ENCODE measurements at places on chromosomes 1 and 21.
A peak's percentile ranks its signal among the peaks of the same experiment; 100 is the strongest.

GRCh38 chr1:41305576-41306363, 55.5 kb upstream of the FOXO6 start:
- DNase-seq, result no peak

DNA sequence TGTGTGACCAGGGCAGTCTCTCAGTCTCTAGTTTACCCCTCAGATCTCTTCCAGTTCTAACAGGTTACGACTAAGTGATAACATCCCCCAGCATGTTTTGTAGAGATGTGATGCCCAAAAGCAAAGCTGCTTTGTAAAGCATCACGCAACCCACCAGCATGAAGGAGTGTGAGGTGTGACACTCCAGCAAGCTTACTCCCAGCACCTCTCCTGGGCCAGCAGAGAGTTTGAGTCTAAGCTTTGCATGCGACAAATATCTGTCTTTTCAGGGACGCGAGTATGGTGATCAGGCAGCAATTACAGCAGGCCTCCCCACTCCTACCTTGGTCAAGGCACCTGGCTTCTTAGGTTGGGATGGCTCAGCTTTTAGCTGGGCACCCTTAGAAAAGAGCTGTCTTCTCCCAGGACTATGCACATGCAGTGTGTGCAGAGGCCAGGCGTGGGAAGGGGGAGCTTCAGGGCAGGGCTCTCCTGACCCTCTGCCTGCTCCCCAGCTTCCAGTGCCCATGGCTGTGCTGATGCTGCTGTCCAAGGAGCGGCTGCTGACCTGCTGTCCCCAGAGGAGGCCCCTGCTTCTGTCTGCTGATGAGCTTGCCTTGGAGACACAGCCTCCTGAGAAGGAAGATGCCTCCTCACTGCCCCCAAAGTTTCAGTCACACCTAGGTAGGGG, 48.2 kb downstream of the ELK4 start:
- no peak for DNase-seq

GRCh38 chr1:201391651-201392511, 7.2 kb downstream of the LAD1 start:
- no peak for DNase-seq

DNA sequence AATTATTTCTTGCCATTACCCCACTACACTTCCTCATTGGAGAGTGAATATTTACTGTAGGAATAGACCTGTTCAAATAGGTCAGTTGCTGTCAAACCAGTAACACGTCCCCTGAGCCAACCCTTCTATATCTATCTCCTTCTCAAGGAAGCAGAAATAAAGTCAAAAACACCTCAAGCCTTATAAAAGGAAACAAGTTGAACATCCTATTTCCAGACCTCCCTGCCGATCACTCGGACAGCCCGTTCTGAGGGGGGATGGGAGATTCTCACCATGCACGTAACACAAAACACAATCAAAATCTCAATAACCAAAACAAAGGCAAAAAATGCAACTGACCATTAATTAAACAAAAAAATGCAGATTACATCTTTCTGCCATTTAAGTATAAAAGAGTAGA, 121.5 kb upstream of the KRTAP19-8 start:
- no peak for DNase-seq

- no peak for DNase-seq
Observed at GRCh38 chr1:201405484-201405831, 6.3 kb upstream of the LAD1 start.

GRCh38 chr1:184379111-184379752, 7.6 kb upstream of the C1orf21 start:
- peak; percentile 25 for DNase-seq

- no peak for DNase-seq
Observed at GRCh38 chr1:185990565-185990964, 256.4 kb downstream of the HMCN1 start.

DNA sequence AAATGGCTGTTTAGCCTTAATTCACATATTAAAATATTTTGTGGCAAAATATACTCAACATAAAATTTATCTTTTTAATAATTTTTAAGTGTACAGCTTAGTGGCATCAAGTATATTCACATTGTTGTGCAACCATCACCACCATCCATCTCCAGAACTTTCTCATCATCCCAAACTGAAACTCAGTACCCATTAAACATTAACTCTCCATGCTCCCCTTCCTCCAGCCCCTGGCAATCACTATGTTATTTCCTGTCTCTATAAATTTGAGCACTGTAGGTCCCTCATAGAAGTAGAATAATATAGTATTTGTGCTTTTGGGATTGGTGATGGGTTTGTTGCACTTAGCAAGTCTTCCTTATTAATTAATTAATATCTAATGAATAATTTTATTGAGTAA, 29.4 kb downstream of the CCN1 start:
- no peak for DNase-seq

DNA sequence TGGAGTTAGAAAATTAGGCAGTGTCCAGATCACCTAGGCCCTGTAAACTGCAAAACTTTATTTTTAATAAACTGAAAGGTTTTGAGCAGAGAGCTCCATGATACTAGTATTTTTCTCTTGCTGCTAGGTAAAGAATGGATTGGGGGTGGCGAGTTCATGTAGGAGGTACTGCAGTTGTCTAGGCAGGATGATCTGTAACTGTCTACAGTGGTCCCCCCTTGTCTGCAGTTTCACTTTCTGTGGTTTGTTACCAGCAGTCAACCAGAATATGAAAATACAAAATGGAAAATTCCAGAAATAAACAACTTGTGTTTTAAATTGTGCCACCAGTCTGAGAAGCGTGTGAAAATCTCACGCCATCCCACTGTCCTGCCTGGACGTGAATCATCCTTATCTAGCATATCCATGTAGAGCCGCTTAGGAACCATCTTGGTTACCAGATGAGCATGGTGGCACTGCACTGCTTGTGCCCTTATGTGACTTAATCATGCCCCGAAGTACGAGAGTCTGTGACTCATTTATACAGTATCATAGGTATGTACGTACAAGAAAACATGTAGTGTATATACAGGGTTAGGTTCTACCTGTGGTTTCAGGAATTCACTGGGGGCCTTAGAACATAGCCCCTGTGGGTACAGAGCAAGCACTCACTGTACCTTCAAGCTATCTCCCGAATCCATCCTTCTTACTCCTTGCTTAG, 94.2 kb downstream of the AHCTF1 start:
- no peak for DNase-seq

DNA sequence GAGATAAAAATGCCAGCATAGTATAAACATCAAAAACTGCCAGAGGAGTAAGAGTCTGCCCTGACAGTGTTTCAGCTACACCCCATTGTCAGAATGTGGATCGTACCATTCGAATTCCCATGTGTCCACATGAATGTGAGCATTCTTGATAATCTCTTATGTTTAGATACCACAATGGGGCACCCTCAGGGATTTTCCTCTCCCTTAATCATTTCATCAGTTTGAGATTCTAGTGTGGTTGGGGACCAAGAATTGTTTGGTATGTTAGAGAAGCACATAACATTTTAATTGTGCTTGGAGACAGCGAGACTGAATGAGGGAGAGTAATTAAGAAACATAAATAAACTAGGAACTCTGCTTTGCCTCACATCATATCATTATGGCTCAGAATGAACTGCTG, 120.2 kb downstream of the ZC3H11B start:
- DNase-seq, result no peak

All from BE2C (cell line).